Esophagus squamous epithelium (tissue), 5 donors: ENCODE measurements at places on chromosomes 3 and 15.

GRCh38 chr3:131363275-131363674, 18.3 kb upstream of the NUDT16 start:
- DNase-seq, result no peak

GRCh38 chr3:122977746-122978466, 49.7 kb downstream of the SEMA5B start:
- no peak for DNase-seq

DNA sequence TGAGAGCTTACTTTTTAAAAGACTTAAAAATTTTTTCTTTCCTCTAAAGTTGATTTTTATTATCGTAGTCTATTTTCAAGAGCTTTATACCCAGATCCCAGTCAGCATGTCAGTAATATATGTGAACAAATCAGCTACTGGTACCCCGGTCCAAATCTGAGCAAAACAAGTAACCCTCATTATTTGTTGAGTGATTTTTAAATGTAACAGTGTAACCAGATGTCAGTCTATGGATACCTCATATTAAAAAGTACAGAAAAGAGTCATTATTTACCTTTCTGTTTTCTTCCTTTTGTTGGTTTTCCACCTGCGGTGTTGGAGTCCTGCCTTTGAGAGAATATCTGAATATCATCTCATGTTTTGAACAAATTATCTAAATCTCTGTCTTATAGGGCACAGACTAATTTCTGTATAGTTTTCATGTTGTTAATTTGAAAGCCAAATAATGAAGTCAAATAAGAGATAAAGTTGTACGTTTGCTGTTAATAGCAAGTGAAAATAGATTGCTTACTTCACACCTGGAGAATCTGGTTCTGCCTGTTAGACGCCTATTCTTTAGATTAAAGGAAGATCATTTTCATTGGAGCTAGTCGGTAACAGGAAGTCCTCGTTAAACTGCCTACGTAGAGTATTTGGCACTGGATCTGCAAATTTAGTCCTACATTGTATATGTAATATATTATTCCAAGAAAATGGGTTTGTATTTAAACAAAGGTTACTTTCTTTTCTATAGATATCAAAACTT, at the start of gene STX19:
Gene STX19, minus strand, starts transcription at position 505 of the 745 bp plus-strand sequence. CDS start 13,328 bp downstream, outside the sequence.
- no peak for DNase-seq

DNA sequence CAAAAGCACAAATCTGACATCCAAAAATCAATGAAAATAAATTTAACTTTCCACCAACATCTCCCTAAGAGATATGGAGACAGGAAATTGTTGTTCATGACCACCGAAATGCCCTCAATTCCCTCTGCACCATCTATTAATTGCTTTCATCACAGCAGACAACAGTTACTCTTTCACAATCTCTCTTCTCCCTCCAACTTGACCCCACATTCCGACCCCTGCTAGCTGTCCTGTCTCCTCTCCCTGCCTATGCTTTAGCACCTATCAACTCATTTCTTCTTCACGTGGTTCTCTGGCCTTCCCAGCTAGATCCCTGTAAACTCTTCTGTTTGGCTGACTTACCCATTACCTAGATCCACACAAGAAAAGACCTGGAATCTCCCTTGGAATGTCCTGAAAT, 173.9 kb upstream of the ADAMTS9 start:
- no peak for DNase-seq

GRCh38 chr3:15958692-15959433, 161.1 kb upstream of the ANKRD28 start:
- DNase-seq, result no peak

- no peak for DNase-seq
Measured at GRCh38 chr3:33592999-33593398, 125.1 kb downstream of the CLASP2 start.
